ENCODE measurements at places on chromosomes 16 and 17. TPM values are rescaled to one million over a fixed set of nuclear protein-coding genes. Genes with fewer than 3 reads are reported as not detected.

PLEKHH3 gene
- 18.3 TPM for total RNA-seq

DNA sequence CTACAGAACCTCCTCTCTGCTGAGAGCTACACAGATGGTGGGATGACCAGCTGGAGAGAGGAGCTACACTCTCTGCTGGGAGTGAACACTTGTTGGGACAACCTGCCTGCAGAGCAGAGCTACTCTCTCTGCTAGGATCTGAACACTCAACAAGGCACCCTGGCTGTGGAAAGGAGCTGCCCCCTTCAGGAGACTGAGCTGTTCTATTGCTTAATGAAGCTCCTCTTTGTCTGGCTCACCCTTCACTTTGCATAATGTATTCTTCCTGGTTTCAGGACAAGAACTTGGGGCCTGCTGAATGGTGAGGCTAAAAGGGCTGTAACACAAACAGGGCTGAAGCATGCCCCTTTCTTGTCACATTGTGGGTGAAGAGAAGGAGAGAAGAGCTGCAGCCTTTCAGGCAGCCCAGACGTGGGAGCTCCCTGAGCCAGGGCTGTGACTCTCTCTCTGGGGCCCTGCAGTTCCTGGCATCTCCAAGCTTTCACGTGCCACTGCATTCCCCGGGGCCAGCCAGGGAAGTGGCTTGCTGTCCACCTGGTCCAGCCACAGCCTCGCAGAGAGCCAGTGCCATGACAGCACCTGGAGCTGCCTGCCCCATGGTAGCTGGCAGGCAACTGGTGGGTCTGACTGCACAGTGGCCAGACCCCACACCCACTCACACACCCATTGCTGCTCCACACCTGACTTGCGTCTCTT is 272.8 kb upstream of the KCNJ16 start:
- DNase-seq: no peak

- no peak for DNase-seq
Observed at GRCh38 chr17:17402558-17402957, 74.2 kb upstream of the MED9 start.

SMTNL2 gene
- total RNA-seq: 6.4 TPM

KRTAP4-9 gene
- not detected for total RNA-seq

DNA sequence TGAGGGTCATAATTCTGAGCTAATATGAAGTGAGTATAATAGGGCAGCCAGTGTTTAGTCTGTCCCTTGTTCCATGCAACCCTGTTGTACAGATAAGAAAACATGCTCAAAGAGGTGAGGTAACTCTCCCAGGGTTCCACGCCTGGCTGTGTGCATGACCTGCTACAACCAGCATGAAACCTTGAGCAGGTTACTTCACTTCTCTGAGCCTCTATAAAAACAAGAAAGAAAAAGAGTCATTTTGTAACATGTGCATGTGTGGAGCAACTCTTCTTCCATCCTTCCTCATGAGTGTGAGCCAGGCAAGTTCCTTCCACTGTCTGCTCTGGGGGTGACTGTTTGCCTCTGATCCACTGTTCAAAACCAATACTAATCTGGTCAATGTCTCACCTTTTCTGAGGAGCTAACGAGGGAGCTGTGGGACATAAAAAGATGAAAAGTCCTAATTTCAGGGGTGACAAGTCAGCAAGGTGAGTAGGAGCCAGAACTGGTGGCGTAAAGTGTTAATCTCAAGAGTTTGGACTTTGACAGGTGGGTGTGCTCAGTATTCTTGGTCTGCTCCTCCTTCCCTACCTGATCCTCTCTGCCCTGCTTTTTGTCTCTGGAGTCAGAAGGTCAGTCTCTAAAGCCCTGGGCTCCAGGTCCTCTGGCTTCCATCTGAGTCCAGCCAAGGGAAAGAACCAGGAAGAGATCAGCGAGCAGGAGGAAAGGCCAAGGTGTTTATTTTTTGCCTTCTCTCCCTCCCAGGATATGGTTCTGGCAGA is 21.5 kb downstream of the GFOD2 start:
- no peak for DNase-seq

GRCh38 chr17:77531641-77532040 is 390.9 kb downstream of the SEC14L1 start:
- no peak for DNase-seq

GRCh38 chr16:3546986-3547682 is 30.1 kb downstream of the NLRC3 start:
- DNase-seq: no peak

DNA sequence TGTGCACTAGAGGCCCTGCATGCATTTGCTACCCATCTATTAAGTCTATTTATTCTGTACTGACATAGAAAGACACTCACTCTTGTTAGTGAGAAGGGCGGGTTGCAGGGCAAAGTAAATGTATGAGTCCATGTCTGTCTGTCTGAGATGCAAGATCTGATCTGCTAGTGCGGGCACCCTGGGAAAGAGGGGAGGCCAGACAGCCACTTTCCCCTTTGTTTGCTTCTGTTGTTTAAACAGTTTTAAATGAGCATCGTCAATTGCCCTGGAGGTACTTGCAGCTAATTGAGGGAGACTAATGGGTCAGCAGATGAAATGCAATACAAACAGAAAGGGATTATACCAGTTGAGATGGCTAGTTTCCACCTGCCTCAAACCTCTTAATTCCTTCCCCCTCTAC is 24.9 kb downstream of the SCNN1G start:
- no peak for DNase-seq

DNA sequence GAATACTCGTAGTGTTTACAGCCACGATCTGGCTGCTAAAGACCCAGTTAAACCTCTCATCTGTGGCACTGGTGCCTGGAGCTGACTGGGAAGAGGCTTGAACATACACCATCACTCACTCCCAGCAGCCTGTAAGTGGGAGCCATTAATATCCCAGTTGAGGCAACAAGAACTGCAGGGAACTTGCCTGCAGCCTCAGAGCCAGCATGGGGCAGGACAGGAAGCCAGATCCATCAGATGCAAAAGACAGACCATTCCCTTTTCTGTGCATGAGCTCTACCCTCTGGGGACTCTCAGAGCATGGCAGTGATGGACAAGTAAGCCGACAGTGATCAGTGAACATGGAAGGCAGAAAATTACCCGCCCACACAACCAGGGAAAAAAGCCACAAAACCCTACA is 91.8 kb downstream of the TMEM132E start:
- no peak for DNase-seq

DNA sequence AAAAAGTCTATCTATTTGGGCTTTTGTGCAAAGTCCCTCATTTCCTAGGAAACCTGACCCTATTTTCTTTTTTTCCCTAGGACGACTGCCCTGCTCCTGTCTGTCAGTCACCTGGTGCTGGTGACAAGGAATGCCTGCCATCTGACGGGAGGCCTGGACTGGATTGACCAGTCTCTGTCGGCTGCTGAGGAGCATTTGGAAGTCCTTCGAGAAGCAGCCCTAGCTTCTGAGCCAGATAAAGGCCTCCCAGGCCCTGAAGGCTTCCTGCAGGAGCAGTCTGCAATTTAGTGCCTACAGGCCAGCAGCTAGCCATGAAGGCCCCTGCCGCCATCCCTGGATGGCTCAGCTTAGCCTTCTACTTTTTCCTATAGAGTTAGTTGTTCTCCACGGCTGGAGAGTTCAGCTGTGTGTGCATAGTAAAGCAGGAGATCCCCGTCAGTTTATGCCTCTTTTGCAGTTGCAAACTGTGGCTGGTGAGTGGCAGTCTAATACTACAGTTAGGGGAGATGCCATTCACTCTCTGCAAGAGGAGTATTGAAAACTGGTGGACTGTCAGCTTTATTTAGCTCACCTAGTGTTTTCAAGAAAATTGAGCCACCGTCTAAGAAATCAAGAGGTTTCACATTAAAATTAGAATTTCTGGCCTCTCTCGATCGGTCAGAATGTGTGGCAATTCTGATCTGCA is 12.9 kb downstream of the TMEM98 start:
- DNase-seq: no peak

DNA sequence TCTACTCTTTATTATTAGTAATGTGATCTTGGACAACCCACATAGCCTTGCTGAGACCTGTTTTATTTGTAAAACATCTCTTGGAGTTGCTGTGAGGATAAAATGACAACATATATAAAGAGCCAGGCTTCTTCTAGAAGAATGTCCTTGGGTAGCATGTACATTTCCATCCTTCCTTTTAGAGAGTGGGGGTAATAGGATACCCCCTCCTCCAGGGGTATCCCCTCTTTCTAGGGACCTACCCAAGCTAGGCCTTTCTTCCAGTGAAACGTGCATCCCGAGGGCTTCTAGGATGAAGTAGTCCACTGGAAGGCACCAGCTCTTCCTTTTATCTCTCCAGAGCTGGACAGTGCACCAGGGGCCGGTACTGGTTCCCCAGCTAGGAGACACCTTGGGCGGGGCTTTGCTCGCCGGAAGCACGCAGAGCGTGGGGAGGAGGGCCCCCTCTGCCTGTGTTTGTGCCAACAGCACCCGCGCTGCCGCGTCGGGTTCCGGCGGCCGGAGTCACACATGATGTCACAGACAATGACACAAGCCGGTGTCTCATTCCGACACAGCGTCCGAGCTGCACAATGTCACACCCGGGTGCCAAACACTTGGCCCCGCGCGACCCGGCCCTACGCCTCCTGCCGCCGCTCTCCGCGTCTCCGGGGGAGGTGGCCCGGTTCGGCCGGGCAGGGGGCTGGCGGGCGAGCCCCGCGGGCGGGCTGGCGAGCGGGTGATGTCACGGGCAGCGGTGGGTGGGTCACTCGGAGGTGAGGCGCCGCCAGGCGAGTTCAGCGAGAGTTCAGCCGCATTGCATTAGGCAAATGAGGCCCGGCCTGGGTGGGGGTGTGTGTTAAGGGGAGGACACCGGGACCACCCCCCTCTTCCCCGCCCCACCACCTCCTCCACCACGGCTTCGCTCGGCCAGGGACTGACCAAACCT is 23.4 kb downstream of the GJD3 start:
- DNase-seq: peak; percentile 97

GRCh38 chr17:3527896-3528295 is 29.7 kb downstream of the TRPV3 start:
- no peak for DNase-seq

DNA sequence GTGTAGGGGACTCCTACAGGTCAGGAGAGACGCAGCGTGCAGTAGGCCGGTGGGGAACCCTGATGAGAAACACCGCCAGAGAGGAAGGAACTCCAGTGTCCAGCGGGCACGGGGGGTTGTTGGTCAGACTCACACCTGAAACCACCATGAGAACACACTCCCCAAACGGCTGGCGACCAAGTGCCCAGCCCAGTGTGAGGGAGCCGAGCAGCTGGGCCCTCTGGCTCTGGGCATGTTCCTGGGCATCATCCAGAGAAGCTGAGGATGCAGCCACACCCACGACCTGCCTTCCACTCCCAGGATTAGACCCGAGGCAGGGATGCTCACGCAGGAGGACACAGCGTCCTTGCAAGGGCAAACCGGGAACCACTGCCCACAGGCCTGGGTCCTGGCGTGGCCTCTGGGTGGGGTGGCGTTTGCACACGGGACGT is 108.3 kb upstream of the ZNF750 start:
- peak; percentile 37 for DNase-seq

CTRB1 gene
- not detected for total RNA-seq

DNA sequence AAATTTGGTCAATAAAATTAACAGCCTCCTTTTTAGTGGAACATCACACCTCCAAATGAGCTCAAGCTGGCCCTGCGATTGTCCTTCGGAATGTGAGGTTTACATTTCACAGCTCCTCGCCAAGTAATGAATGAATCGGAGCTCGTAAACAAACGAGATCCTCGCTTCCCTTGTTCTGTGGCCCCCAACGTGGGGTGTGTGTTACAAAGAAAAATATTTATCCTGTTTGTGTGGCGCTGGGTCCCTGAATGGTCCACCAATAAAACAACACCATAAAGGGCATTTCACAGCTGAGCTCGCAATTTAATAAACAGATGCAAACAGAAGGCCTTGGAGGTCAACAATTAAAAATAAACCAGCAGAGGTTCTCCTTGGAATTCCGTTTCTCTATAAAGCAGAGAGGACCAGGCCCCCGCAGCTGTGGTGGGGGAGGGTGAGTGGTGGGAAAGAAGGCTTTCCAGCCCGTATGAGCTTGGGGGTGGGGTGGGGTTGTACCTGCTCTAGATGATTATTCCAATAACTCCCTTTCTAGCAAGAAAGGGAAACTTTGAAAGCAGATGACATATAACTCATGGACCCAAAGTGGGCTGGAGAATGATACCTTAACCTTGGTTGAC is 393.9 kb upstream of the SALL1 start:
- DNase-seq: no peak

GRCh38 chr16:82156761-82157533 is 13.1 kb downstream of the MPHOSPH6 start:
- DNase-seq: no peak

DNA sequence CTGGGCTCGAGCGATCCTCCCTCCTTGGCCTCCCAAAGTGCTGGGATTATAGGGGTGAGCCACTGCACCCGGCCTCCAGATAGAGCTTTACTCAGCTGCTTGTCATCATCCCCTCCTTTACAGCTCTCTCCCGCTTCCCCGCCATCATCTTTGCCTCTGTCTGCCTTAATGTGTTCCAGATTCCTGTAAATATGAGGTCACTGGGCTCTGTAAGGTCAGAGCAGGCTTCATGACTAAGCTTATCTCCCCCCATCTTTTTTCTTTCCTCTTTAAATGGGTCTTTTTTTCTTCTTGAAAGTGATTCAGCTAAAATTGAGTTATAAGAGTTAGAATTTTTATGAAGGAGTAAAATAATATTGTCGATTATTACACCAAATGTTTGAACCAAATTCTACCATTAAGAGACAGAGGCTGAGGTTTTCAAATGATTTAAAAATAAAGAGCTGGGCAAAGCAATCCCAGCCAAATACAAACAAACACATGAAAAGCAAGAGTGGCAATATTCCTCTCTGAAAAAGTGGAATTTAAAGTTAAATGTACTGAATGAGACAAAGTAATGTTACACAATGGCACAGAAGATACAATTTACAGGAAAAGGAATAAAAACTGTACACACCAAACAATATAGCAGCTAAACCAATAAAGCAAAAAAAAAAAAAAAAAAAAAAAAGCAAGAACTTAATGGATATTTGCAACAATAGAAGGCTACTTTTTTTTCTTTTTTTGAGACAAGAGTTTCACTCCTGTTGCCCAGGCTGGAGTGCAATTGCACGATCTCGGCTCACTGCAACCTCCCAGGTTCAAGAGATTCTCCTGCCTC is 62.1 kb downstream of the CRISPLD2 start:
- no peak for DNase-seq

DNA sequence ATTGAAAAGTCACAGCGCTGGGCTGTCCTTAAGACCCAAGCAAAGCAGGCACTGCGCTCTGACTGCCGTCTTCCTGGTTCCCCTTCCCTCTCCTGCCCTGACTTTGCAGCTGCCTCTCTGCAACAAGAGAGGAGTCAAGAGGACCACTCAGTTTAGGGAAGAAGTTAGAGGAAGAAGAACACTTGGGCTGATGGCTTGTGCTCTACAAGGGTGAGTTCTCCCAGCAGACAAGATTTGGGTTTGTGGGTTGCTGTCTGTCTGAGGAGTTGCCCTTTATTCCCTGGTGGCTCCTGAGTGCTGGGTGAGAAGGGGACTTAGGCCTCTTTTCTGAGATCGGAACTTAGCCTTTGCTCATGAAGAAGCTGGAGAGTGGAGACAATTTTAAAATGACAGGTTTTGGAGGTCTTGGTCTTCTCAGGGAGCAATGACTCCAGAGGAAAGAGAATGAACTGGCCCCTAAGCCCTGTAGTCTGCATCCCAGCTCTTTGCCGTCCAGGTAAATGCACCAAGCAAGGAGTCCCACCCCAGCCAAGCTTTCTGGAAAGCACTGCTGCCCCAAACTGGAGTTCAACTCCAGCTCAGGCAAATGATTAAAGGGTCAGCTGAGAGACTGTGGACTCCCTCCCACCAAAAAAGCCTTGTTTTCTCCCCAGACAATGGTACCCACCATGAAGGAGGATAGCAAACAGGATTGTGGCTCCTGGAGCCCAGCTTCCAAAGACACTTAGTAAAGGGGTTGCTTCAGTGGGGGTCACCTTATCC is 2.7 kb upstream of the HOXB9 start:
- DNase-seq: no peak

GRCh38 chr17:48990882-48991357 is 6.3 kb upstream of the IGF2BP1 start:
- DNase-seq: no peak
